ENCODE measurements at places on chromosomes 4 and X.

- DNase-seq: no peak
Measured at GRCh38 chr4:1003271-1004070, 8.0 kb upstream of the FGFRL1 start.

DNA sequence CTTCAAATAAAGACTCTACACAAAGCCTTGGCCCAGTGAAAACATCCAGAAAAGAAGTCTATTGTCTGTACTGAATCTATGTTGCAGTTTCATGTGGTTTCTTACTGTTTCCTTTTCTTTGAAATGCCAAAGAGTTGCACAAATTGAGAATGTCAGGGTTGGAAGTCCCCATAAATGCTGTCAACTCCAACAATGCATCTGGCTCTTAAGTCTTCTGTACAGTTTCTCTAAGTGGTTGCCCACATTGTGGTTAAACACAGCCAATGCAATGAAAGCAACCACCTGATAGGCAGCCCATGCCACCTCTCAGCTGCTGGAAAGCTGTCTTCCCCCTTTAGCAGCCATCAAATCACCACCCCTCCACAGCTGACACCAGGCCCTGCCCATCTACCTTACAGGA is 67.2 kb upstream of the C1GALT1C1 start:
- DNase-seq: no peak

GRCh38 chrX:119604766-119605463 is 1.3 kb downstream of the NKRF start:
- DNase-seq: no peak

GRCh38 chr4:2136726-2137125 is 77.6 kb downstream of the NAT8L start:
- no peak for DNase-seq

- DNase-seq: no peak
Measured at GRCh38 chr4:58119298-58119697, 1009.1 kb upstream of the IGFBP7 start.

- no peak for DNase-seq
Measured at GRCh38 chrX:10104958-10105658, 51.7 kb upstream of the CLCN4 start.
